Fibroblast of gingiva (primary cell): ENCODE measurements at places on chromosomes 3 and 15.

DNA sequence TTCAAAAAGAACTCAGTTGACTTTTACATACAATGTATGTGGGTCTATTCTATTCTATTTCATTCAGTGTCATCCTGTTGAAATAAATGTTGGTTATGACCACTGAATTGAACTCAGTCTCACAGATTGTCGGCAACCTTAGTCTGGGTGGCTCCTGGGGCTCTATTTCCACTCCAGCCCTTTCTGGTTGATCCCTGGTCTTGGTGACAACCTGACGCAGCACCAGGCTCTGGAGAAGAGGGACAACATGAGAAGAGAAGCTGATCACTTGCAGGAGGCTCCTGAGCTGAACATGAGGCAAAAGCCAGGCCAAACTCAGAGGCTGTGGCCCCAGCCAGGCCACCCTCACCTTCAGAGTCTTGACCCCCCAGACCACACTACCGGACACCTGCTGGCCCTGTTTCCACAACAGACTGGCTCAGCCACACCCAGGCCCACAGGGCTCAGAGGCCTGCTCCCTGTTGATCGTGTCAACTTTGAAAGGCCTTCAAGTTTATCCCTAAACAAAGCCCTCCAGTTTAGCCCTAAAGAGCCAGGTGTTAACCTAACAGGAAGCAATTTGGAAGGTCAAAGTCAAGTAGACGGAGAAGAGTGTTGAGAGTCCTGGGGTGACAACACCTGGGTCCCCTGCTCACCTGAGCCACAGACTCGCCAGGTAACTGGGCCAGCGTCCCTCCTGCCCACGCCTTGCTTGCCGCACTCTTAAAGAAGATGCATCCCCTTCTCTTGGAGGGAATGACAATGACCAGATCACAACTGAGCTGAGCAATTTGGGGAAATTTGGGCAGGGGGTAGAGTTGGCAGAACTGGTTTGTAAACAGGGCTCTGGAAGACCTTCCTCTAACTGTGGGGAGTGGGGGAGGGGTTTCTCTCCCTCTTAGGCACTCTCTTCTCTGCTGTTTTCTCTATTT, 15.4 kb upstream of the MUC20 start:
- DNase-seq: no peak

DNA sequence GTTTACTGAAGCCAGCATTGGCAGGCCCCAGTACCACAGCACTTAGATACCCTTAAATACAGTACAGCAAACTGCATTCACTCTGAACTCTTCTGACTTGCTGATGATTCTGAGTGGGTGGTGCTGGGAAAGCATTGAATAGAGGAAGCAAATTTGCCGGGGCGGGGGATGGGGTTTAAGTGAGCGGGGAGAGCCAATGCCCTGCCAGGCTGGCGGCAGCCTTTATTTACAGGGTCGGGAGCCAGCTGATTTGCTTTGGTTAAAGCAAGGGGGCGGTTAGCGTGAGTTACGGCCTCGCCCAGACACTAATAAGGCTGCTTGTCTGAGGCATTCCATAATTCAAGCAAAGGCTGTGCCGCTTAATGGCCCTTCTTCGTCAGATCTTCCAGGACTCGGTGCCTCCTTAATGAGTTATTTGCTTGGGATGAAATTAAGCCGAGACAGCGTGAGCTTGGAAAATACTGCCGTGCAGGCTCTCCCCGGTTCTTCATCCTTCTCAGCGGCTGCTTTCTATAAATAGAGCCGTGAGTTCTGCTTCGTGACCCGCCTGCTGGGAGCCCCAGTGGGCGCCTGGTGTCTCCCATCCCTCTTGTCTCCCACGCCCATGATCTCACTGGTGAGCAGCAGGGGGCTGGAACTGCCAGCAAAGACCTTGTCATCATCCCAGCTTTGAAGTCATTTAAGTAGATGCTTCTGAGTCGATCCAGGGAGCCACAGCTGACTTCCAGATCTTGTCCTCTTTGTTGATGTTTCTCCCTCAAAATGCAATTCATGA, 25.8 kb downstream of the SPSB4 start:
- no peak for DNase-seq

DNA sequence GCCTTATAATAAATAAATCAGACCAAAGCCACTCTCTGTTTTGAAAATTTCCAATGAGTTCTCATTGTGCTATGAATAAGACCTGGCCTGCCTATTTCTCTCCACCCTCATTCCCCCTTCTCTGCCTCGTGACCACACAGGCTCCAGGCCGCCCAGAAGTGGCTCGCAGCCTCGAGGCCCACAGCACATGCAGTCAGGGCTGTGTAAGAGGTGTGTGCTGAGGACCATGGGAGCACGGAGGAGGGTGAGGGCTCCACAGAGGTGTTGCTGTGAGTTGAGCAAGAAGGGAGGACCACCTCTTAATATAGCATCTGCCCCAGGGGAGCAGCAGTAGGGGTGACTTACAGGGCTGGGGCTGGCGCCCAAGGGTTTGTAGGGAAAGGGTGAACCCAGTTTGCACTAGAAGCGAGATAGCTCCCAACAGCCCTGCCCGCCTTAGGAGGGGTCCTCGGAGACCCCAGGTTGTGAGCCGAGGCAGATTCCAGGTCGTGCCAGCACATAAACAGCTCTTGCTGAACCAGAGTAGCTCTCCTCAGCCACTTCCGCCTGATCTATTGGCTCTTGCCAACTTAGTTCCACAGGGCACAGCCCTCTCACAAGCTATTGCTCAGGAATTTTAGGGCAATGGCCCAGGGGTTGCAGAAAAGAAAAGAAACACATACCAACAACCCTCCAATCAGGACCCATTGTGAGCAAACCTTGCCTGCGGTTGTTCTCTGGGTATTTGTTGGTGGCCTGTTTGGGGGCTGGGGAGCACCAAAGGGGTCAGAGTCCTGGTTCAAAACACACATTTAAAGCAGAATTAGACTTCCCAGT, 117.7 kb downstream of the MYLK start:
- peak; percentile 49 for DNase-seq

DNA sequence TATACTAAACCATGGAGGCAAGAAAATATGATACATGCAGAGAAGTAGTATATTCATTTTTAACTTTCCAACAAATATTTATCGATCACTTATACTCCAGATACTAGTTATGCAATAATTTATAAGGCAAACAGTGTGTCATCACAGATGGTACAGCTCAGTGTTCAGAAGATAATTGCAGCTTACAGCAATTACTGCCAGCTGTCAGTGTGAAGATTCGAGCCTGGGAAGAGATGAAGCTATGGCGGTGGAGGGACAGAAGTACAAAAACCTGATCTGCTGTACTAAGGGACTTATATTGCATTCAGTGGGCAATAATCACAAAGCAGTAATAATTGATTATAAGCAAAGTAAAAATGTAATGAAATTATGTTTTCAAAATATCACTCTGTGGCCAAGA, 170.6 kb upstream of the EPHA3 start:
- no peak for DNase-seq

GRCh38 chr3:190716211-190716610, 146.3 kb downstream of the GMNC start:
- DNase-seq: no peak

GRCh38 chr3:123100193-123100776, 33.5 kb downstream of the PDIA5 start:
- no peak for DNase-seq

DNA sequence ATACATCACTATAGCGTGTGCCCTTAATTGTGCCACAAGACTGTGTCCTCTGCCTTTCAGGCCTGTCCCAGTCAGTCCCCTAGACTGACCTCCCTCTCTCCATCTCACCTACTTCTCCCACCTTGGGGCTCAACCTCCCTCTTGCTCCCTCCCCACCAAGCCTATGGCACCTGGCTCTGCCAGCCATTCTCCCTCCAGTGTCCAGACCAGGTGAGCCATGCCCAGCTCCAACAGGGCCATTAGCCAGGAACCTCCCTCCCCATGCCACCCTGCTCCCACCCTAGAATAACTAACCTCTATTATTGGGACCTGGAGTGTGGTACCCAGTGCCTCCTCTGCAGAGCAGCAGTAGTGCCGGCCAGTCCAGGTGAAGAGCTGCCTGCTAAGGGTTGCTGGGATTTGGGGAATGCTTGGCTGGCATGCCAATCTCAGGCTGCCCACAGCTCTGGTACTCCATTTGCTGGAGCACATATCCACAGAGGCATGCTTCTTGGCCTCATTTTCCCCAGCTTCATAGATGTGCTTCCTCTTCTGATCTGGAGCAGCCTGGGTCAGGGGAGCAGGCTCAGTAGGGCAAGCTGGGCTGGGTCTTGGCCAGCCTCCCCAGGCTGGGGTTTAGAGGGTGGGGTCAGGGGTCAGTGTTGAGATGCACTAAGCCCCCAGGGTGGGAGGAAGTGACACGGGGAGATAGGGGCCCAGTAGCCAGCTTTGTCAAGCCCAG, 38.8 kb downstream of the SAXO2 start:
- no peak for DNase-seq

GRCh38 chr3:142965581-142965980, 2.1 kb upstream of the PAQR9 start:
- DNase-seq: no peak

DNA sequence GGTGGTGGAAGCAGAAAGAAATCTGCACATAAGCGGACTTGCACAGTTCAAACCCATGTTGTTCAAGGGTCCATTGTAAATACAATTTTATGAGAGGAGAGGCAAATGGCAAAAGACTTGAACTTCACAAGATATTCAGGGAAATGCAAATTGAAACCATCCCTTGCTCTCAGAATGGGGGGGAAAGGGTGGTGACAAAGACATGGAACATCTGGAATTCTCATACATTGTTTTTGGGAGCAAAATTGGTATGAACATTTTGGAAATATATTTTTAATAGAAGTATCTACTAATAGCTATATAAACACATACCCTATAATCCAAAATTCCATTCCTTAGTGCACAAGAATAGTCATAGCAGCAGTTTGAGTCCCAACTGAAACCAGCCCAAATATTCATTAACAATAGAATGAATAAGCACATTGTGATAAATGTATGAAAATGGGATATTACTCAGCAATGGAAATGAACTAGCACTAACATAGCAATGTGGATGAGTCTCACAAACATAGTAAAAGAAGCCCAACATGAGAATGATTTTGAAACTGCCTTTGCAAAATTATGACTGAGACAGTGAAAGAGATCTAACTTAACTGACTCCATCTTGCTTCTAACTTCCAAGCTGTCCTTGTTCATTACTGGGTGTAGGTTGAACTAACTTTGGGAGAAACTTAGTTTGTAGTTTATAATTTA, 77.2 kb downstream of the CD200R1L start:
- no peak for DNase-seq
